Activated CD4-positive, alpha-beta T cell treated with anti-CD3 and anti-CD28 coated beads, Interleukin-2, amount 50 U/mL, for 48 hours (primary cell): ENCODE measurements at places on chromosomes 16 and 17.

GRCh38 chr16:23206986-23207385 is 24.4 kb downstream of the SCNN1G start:
- DNase-seq = no peak

DNA sequence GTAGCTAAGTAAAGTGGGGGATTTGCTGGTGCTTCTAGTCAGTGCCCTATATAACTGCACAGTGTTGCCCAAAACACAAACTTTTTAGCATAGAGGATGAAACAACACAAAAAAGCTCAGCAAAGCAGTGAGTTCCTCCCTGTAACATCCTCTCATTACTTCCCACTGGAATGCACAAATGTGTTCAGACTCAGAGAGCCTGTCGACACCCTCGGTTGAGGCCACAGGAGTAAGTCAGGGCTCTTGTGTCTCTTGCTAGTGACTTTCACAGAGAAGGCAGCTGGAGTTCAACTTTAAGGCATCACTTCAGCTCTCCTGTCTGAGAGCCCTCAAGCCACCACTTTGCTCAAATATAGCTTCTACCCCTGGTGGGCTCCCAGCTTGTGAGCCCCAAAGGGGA is 107.2 kb upstream of the NETO2 start:
- DNase-seq = no peak

DNA sequence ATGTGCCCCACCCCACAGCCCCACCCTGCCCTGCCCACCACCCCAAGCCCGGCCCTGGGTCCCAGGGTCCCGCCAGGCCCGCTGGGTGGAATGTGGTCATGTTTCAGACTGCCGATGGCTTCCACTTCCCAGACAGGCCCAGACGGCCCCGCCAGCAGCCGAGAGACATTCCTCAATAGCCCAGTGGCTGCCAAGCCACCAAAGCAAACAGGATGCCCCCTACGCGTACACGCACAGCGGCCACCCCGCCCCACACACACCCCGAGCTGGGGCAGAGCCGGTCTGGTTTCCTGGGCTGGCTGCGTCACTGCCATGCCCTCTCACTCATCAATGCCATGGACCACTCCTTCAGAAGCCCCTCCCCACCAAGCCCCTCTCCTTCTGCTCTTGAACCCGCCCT is 1.2 kb upstream of the KRT17 start:
- no peak for DNase-seq

DNA sequence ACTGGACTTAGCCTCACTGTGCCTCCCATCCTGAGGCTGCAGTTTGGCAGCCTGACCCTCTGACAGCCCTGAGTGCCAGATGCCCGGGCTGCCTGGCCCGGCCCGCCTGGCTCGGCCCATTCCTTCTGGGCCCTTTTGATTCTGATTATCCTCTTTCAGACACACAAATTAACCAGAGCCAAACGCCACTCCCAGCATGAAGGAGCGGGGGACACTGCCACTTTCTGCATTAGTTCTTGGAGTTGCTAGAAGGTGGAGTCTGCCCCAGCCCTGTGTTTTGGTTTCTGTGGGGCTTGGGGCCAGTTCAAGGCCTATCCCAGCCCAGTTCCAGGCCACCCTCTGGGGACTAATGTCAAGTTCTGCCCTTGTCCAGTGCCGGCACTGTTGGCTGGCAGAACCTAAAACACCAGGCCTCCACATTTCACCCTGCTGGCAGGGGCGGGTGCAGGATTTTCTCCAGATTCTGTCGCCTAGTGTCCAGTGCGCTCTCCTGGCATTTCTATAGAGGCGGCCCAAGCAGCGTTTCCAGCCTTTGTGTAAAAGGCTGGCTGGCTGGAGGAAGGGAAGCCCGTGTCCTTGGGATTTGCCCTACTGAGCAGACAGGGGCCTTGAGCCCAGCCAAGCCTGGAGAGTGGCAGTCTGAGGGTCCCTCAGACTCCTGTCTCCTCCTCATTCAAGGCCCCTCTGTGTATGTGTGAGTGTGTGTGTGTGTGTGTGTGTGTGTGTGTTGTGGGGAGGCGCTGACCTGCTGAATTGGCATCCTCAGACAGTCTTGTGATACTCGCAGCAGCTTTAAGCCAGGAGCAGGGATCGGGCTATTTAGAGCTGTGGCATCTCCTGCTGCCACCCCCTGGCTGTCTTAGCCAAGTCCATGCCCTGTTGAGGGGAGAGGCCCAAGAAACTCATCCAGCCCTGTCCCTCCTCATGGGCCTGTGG is 21.4 kb downstream of the PLCD3 start:
- no peak for DNase-seq

- DNase-seq = peak; percentile 31
Measured at GRCh38 chr16:73058221-73058615, 10.3 kb upstream of the ZFHX3 start.

DNA sequence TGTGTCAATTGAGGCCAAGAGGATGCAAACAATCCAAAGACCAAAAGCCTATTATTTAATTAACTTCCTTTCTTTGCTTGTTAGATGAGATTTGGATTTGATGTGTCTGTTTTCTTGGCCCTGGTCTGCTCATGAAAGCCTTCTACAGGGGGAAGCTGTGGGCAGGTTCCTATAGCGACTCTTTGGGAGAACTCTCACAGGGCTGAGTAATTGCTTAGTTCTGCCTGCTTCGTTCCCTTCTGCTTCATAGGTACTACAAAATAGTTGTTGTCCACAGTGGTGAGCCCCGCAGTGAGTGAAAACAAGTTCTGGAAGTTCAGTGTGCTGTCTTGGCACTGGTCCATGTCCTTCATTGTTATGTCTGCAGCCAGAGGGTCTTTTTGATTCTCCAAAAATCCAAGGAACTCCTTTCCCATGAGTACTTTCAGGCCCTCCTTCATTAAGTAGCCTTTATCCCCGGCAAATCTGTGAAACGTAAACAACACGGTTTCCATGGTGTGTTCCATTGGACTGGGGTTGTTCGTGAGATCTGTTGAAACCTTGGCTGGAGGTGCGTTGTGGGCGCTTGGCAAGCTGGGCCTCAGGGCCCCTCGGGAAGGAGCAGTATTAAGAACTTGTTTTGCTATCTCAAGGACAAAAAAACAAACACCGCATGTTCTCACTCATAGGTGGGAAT is 30.0 kb upstream of the ANKRD40CL start:
- no peak for DNase-seq

GRCh38 chr16:88130681-88131080 is 179.4 kb downstream of the BANP start:
- no peak for DNase-seq

GRCh38 chr17:63679214-63679613 is 20.7 kb downstream of the LIMD2 start:
- DNase-seq = no peak

GRCh38 chr16:4801051-4801961 is 1.1 kb downstream of the ROGDI start:
- DNase-seq = peak; percentile 11

DNA sequence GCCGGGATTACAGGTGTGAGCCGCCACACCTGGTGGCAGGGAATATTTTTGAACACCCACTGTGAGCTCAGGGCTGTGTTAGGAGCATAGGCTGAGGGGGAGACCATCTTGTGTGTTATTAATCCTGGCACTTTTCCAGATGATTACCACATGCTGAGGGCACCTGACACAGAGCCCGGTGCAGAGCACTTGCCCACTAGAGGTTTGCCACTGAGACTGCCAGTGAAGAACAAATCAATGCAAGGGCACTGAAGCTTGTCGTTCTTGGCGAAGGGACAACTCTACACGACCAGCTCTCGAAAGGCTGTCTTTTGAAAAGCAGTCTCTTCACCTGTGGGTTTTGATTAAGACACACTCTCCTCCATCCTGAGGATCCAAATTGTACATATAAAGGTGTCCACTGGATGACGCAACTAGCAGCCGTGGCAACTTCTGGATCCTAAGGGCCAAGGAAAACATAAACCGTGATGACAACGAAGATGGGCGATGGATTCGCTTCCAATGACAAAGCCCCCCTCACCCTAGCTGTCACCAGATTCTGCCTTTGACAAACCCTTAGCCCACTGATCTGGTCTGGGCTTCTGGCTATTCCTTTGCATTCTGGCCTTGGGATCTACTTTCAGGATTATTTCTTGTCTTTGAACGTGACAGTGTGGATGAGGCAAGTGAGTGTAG is 28.7 kb downstream of the WIPI1 start:
- DNase-seq = no peak

DNA sequence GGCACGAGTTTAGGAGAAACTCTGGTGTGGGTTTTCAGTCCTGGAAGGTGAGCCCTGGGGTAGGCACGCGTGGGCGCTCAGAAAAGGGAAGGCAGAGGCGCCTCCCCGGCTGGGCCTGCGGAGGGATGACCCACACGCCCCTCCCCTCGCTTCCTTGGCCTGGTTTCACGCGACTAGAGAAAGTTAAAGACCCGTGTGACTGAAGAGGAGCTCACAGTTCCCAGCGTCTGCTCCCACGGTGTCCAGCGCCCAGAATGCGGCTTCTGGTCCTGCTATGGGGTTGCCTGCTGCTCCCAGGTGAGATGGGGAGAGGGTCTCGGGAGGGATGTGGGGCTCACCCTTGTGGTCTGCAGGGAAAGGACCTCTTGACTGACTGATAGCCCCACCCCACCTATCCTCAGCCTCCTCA is at the start of gene CD300LG:
CD300LG (plus strand) TSS at position 214 of the 409 bp plus-strand sequence; CDS start at position 255, 41 bp downstream.
- no peak for DNase-seq

DNA sequence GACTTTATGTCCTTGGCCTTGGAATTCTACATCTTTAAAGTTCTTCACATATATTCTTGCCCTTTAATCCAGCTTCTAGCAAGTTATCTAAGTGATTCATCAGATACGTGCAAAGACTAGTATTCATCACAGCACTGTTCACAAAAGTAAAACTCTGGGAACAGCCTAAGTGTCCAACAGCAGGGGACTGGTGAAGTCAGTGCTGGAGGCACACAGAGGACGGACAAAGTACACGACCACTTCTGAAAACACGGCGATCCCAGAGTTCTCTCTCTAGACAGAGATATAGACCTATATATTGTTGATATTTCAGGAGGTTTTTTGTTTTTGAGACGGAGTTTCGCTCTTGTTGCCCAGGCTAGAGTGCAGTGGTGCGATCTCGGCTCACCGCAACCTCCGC is 12.8 kb downstream of the CTRB1 start:
- no peak for DNase-seq

DNA sequence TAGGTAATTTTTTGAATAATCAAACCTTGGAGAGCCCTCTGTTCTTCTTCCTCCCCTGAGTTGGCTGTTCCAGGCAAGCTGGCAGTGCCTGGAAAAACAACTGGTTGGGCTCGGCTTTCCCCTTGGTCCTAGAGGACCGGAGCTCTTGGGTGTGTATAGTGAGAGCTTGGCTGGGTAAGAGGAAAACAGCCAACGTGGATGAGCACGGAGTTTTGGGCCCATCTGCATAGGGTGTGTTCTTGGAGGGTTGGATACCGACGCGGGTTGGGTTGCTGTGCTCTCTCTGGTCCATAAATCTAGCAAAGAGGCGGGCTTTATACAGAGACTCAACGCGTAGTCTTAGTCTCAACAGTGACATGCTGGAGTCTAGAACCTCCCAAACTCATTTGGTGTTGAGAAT is 23.2 kb downstream of the ITGB3 start:
- no peak for DNase-seq

DNA sequence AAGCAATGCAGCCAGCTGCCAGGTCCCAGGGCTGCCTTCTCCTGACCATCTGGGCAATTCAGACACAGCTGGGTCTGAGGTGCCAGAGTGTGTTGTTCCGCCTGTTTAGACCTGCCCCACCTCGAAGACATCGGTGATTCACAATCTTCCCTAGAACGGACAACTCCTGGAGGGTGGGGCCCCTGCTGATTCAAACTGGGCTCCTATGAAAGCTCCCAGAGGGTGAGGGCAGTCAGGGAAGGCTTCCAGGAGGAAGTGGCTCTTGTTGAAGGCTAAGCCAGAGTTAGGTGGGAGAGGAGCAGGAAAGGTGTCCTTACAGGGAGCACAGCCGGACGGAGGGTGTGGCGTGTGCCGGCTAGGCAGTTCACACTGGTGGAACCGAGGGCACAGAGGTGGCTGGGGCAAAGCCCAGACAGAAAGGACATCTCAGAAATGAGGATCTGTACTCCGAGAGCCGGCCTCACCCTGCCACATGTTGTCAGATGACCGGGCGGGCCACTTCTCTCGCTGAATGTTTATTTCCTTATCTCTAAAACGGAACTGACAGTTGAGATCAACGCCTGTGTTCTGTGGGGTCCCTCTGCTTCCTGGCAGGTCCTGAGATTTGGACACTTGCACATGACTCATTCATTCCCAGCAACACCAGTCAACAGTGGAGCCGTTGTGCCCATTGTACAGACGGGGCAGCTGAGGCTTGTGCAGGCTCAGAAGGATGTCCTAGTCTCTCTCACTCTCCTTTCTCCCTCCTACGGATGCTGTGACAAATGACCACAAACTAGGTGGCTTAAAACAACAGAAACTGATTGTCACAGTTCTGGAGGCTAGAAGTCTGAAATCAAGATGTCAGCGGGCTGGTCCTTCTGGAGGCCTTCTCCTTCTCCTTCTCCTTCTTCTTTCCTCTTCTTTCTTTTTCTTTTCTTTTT is 26.9 kb upstream of the LITAF start:
- no peak for DNase-seq

GRCh38 chr17:75980188-75981018 is 1.4 kb downstream of the TEN1 start:
- no peak for DNase-seq
